ENCODE measurements at places on chromosomes 5 and 9.

GRCh38 chr5:115541611-115542010 is 3.0 kb downstream of the FEM1C start:
- DNase-seq, result no peak

DNA sequence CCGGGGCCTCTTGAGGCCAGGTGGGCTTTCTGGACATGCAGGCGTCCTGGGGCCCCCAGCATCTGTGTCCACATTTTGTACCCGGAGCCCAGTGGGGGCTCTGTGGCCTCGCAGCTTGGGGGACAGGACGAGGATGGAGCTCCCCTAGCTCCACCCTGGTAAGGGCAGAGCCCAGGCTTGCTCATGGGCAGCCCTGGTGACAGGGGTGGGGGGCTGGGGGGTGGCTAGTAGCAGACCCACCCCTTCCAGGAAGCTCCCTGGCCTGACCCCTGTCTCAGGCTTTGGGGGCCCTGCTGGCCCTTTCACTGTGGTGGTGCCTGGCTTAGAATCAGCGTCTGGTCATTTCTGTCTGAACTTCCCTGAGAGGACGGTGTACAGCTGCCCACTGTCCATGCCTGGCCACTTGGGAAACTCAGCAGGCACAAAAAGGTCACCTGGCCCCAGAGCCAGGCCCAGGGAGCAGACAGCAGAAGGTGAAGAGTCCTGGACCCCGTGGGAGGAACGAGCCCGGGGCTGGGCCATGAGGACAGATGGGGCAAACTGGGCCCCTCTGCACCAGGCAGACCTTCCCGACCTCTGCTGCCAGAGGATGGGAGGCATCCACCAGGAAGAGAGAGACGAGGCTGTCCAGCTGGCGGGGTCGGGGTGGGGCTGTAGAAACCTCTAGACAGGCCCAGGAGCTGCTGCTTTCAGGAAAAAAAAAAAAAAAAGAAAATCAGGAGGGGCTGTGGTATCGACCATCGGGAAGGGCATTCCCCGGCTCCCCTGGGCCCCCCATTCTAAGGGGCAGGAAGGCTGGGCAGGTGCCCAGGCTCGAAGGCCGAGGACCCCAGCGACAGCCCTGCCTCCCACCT is 52.8 kb downstream of the EXD3 start:
- DNase-seq, result no peak

DNA sequence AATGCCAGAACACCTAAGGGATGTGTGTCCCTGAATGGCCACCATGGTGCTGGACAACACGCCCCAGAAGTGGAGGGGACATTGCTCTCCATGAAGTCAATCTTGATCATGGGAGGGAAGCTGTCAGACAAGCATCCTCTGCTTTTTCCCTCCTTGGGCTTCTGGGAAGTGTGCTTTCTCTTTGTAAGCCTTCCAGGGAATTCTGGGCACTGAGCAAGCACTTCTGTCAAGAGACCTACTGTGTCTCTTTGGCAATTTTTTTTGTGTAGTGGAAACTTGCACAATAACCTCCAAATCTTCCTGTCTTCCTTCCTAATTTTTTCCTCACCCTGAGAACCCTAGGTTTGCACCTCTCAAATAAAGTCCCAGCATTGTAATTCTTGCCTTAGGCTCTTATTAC is 132.0 kb downstream of the SEC61B start:
- DNase-seq, result no peak

GRCh38 chr5:72390836-72391235 is 70.7 kb downstream of the PTCD2 start:
- no peak for DNase-seq

GRCh38 chr5:96402500-96402899 is 30.5 kb downstream of the PCSK1 start:
- DNase-seq, result no peak

DNA sequence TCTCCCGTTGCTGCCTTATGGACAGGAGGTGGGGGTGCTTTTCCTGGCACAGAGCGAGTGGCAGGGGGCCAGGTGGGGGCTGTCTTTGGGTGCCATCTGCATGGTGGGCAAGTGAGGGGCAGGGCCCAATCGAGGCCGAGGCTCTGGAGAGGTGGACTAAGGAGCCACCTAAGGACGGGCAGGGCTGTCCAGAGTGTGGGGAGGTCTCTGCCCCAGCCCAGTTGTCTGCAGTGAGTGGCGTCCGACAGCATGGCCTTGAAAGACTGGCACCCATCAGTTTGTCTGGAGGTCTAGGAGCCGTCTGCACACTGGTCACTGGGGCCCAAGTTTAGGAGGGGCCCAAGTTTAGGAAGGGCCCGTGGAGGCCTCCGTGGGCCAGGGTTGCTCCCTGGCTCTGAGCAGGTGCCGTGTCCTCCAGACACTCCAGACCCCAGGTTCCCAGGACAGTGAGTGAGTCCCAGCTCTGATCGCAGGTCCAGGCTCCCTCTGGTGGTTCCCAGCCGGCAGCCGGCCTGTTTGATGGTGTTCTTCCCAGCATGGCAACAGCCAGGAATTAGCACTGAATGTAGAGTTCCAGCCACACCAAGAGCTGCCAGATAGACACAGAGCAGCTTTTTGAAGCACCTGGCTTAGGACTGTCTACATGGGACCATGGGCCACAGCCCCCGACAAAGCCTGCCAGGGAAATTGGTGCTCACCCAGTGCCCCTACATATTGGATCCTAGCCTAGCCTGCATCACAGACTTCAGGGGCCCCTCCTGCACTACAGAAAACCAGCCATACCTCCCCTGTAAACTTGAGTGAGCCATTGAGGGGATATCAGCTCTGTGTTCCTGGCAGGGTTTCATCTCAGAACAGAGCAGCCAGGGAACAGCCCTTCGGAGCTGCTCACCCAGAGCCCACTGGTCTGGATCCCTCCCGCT is 120.9 kb downstream of the WNK2 start:
- DNase-seq, result no peak

DNA sequence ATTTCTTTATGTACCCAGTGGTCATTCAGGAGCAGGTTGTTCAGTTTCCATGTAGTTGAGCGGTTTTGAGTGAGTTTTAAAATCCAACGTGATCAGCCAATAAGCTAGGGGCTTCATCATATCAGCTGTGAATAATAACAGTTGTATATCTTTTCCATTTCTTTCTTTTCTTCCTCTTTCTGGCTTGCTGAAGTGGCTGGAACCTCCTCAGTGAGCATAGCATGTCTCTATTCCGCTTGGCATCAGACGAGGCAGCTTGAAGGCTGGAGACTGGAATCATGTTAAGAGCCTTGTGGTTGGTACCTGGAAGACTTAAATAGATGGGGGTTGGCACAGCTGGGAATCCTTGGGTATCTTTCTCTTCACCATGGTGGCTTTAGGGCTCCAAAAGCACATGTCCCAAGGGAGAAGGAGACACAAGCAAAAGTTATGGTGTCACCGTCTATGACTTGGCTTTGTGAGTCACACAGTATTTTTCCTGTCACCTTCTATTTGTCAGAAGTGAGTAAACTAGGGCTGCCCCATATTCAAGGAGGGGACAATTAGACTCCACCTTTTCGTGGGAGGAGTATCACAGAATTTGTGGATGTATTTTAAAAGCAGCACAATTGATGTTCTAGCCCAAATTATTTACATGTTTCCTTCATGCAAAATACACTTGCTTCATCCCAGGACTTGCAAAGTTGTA is 38.0 kb upstream of the RETREG1 start:
- no peak for DNase-seq
